ENCODE measurements at places on chromosomes 1 and 21. TPM values are rescaled to one million over a fixed set of nuclear protein-coding genes. Genes with fewer than 3 reads are reported as not detected.

DNA sequence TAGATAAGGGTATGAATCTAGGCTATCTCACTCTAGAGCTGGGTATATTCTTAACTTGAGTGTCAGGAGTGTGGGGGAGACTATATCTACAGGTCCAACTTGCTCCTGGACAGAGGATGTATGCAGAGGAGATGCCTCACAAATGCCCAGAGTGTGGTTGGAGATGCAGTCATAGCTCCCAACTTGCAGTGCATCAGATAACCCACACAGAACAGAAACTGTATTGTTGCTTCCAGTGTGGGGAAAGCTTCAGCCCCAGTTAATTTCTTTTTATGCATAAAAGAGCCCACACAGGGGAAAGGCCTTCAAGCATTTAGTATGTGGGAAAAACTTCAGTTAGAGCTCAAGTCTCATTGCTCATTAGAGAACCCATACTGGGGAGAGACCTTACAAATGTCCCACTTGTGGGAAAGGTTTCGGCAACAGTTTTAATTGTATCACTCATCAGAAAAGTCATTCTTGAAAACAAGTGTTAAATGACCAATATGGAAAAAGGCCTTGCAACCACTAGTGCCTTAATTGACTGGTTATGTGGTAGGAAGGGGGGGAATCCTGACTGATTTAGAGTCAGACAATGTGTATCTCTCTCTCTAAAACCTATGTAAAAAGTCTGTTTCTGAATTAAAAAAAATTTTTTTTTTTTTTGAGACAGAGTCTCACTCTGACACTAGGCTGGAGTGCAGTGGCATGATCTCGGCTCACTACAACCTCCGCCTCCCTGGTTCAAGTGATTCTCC, 67.9 kb downstream of the EBNA1BP2 start:
- DNase-seq = no peak
- no peak overlapping the region for H3K4me3 ChIP-seq

GRCh38 chr21:43763901-43764523, 12.1 kb downstream of the CSTB start:
- H3K36me3 ChIP-seq = 0 out of 2 replicates have a peak, but pooled peaks cover under 1% of the 10 kb centered on the region
- no peak overlapping the region for H3K4me3 ChIP-seq
- H3K27me3 ChIP-seq = no peaks in the 10 kb centered on the region
- DNase-seq = no peak
- peaks cover 8% of the 10 kb centered on the region for H3K4me1 ChIP-seq

DNA sequence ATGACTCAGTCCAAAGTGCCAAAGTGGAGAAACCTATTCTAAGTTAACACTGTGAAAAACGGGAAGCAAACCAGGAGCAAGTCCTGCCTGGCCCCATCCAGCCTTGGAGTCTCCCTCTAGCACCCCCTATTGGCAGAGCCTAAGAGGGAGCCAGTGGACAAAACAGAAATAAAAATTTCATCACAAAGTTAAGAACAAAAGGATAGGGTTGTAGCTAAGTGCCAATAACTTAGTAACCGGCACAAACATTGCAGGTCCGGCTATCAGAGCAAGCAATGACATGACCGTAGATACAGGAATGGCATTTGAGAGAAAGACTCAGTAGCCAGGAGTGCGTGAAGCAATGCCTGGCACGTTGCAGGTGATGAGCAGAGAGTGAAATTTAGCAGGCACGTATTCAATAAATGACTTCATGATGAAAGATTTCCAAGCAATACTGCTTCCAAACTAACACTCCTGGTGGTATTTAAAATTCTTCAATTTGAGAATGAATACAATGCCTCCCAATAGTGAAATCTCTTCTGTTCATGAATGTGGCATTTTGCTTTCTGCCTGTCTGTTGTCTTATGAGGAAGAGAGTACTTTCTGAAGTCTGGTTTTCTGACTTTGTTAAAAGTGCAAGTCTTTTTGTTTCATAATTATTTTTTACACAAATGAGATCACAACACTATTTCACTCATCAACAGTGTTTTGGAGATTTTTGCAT, 391.0 kb downstream of the OMA1 start:
- no peaks in the 10 kb centered on the region for H3K27me3 ChIP-seq
- H3K4me1 ChIP-seq = no peaks in the 10 kb centered on the region
- H3K4me3 ChIP-seq = no peak overlapping the region
- no peak overlapping the region for H3K27ac ChIP-seq
- DNase-seq = peak; percentile 35
- H3K36me3 ChIP-seq = no peaks in the 10 kb centered on the region

DNA sequence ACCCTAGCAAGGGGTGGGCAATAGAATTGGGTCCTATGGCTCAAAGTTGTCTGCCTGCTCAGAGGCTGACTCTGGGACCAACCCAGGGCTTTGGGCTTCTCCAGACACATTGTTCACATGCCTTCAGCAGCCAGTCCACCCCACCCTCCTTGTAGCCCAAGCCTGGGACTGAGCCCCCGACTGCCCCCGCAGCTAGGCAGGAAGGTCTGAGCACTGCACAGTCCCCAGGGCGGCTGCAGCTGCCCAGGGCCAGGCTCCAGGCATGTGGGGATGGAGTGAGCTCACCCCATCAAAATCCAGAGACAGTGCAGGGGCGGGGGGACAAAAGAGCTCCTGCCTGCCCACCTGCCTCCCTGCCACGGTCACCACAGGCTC, 35.6 kb downstream of the HSPG2 start:
- peaks cover 79% of the 10 kb centered on the region for H3K4me1 ChIP-seq
- H3K27ac ChIP-seq = peak overlapping the region; percentile 96
- peaks cover 11% of the 10 kb centered on the region for H3K36me3 ChIP-seq
- peak; percentile 94 for DNase-seq
- H3K27me3 ChIP-seq = no peaks in the 10 kb centered on the region

DNA sequence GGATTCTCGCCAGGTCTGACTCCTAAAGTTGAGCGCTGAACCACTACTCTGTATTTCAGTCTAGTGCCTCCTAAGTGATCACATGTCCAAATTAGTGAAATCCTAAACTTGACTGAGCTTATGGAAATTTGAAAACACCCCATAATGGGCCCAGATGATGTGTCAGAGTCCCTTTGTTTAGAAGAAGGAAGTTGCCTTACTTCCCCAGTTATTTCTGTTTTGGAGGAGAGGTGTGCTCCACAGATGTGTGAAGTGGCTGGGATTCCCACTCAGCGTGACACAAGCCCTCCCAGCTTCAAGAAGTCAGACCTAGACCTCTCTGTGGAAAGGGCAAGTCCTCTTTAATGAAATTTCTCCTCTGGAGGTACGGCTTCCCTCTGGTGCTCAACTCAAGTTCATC, 188.8 kb downstream of the TTLL7 start:
- no peak overlapping the region for H3K4me3 ChIP-seq
- H3K27ac ChIP-seq = no peak overlapping the region
- no peaks in the 10 kb centered on the region for H3K36me3 ChIP-seq
- no peaks in the 10 kb centered on the region for H3K27me3 ChIP-seq

DNA sequence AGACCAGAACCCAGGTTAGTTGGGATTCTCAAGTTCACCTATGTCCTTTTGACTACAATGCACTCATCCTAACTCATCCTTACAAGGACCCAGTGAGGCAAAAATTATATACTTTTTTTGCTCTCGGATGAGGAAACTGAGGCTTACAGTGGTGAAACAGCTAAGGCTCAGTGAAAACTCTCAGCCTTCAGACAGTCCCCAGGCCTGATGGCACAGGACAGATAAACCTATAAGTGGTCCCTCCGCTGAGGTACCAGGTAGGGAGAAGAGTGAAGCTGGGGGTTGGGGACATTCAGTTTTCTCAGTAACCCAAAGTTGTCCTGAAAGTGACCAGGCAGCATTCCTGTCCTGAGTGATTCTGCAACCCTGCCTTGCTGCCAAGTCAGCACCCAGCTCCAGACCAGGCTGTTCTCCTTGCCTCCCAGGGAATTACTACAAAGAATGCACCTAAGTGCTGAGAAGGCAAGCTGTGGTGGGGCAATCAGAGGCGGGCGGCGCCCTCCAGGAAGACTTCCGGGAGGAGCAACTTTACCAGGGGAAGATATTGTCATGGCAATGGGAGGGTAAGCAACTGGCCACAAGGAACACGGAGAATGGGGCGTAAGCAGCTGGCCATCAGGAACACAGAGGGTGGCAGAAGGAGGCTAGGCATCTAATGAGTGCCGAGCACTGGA, 4.6 kb downstream of the TENT5B start:
- no peak overlapping the region for H3K4me3 ChIP-seq
- peak; percentile 58 for DNase-seq
- H3K27ac ChIP-seq = no peak overlapping the region
- H3K36me3 ChIP-seq = no peaks in the 10 kb centered on the region
- peaks cover 23% of the 10 kb centered on the region for H3K4me1 ChIP-seq

GRCh38 chr1:103190766-103191165, 82.4 kb upstream of the COL11A1 start:
- no peak overlapping the region for H3K4me3 ChIP-seq
- H3K27ac ChIP-seq = no peak overlapping the region
- H3K27me3 ChIP-seq = no peaks in the 10 kb centered on the region
- peaks cover 17% of the 10 kb centered on the region for H3K4me1 ChIP-seq
- H3K36me3 ChIP-seq = no peaks in the 10 kb centered on the region
- peak; percentile 28 for DNase-seq

DNA sequence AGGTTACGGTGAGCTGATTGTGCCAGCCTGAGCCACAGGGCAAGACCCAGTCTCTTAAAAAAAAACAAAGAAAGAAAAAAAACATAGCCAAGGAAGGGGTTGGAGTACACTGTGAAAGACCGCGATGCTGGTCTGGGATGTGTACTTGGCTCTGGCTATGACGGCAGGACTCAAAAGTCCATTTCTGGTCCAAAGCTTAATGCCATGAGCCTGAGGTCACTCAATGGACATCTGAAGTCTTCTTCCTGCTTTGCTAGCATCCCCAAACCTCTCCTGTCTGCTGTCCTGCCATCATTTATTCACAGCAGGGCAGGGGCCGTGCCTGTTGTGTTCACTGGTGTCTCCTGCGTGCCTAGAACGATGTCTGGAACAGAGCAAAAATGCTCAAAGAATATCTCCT, 1.5 kb upstream of the ARHGEF10L start:
- no peaks in the 10 kb centered on the region for H3K27me3 ChIP-seq
- H3K36me3 ChIP-seq = no peaks in the 10 kb centered on the region
- DNase-seq = peak; percentile 47
- H3K4me3 ChIP-seq = no peak overlapping the region
- peaks cover 5% of the 10 kb centered on the region for H3K4me1 ChIP-seq

GRCh38 chr1:57252597-57253294, 171.1 kb downstream of the DAB1 start:
- no peaks in the 10 kb centered on the region for H3K27me3 ChIP-seq
- no peak overlapping the region for H3K27ac ChIP-seq
- H3K4me1 ChIP-seq = peaks cover 19% of the 10 kb centered on the region
- H3K36me3 ChIP-seq = no peaks in the 10 kb centered on the region
- H3K4me3 ChIP-seq = no peak overlapping the region
- DNase-seq = peak; percentile 52

DNA sequence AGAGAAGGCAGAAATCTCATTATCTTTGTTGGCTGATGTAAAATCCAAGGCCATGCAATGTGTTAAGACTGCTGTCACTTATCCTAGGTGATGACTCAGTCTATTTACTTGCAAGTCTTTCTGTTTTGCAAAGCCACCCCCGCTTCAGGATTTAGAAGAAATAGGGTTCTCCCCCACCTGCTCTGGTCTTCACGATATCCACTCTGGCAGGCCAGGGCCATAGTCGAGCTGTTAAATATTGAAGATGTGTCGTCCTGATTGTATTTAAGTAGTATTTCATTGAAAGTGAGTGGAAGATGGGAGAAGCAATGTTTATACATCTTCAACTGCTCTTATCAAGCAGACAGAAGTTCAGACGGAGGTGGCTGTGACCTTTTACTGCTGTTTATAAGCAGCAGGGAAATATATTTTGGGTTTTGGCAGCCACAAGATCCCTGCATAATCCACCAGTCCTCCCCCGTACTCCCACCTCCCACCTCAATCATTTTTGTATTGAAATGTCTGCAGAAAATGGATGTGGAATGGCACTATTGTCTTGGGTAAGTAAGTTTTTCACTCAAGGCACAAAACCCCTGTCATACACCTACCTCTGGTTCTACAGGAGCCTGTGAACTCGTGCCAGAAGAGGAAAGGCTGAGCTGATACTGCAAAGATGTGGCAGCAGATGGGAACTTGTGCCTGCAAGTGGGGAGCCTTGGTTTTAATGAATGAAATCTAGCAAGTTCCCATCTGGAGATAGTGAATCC, 117.4 kb downstream of the MRPS6 start:
- H3K4me1 ChIP-seq = no peaks in the 10 kb centered on the region
- no peak overlapping the region for H3K27ac ChIP-seq
- H3K4me3 ChIP-seq = no peak overlapping the region
- no peaks in the 10 kb centered on the region for H3K27me3 ChIP-seq
- no peak for DNase-seq
- no peaks in the 10 kb centered on the region for H3K36me3 ChIP-seq

DNA sequence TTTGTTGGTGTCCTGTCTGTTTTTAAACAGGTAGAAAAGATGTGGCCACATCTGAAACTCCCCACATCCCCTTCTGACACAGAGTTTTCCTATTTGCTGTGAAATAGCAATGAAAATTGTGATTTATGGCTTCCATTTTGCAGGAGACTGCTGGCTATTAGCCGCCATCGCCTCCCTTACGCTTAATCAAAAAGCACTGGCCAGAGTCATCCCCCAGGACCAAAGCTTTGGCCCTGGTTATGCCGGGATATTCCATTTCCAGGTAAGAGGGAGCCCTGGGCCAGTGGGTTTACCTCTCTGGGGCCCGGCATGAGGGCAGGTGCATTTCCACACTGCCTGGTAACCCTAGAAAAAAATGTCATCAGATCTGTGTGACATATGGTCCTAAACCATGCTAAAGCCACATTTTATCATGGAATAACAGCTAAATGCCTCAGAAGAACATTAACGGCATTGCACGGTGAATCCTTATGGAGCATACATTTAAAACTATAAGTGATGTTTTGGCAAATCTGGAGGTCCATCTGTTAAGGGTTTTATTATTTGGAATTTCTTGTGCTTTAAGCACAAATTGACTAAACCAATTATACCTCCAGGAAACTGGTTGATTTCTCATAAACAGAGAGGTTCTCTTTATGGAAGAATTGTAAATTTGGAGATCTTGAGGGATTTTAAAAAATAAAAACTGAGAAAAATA, 12.3 kb downstream of the CAPN9 start:
- no peaks in the 10 kb centered on the region for H3K36me3 ChIP-seq
- no peaks in the 10 kb centered on the region for H3K4me1 ChIP-seq
- no peak overlapping the region for H3K4me3 ChIP-seq
- DNase-seq = no peak
- H3K27me3 ChIP-seq = peaks cover 25% of the 10 kb centered on the region
- no peak overlapping the region for H3K27ac ChIP-seq

GRCh38 chr1:111734856-111735255, 4.3 kb downstream of the INKA2 start:
- DNase-seq = no peak
- H3K4me1 ChIP-seq = peaks cover 16% of the 10 kb centered on the region
- no peak overlapping the region for H3K4me3 ChIP-seq
- H3K27me3 ChIP-seq = no peaks in the 10 kb centered on the region

SELL gene
- not detected for total RNA-seq

AGBL4 gene
- total RNA-seq = not detected

IRF6 gene
- 1.6 TPM for total RNA-seq

CD247 gene
- not detected for total RNA-seq

DNAJC28 gene
- 0.38 TPM for total RNA-seq

POMGNT1 gene
- total RNA-seq = 98.6 TPM

FBXO28 gene
- total RNA-seq = 31.8 TPM

CSMD2 gene
- 10.4 TPM for total RNA-seq

TBX19 gene
- total RNA-seq = 1.2 TPM

SMIM1 gene
- total RNA-seq = not detected

PADI3 gene
- total RNA-seq = not detected

ALG14 gene
- total RNA-seq = 13.0 TPM

All from GM23248 (cell line).